Stimulated activated CD4-positive, alpha-beta T cell treated with anti-CD3 and anti-CD28 coated beads, Interleukin-2, amount 100 ng/mL, for 24 hours (primary cell): ENCODE measurements at places on chromosomes 1 and 21.

DNA sequence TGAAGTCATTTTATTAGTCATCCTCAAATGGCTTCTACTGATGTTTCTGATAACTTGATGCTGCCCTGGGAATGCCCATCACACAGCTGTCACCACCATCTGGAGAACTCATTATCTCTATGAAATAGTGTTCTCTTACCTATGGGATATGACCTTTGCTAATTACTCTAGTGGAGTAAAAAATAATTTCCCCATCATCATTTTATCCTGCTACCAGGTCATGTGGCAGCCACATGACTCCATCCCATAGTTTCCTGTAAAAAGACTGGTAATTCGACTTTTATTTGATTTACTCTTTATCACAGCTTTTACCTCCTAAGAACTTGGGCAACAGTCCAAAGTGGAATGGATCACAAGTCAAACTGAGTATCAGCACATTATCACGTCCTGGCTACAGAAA lies 76.1 kb upstream of the USP25 start:
- DNase-seq: no peak

DNA sequence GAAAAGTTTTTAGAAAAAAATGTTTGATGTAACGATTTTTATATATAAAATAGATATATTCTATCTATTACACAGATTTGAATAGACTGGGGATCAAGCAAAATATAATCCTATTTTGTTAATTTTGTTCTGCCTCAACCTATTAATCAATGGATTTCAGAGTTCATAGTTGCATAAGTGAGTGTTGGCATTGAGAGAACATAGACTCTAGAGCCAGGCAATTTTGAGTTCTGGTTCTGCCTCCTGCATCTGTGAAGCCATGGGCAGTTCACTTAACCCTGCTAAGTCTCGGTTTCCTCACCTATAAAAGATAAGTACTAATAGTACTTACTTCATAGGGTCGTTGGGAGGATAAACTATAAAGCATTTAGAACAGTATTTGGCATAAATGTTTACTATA lies 13.6 kb upstream of the PKN2 start:
- no peak for DNase-seq

GRCh38 chr21:17454315-17455027 lies 58.4 kb upstream of the CXADR start:
- peak; percentile 67 for DNase-seq

DNA sequence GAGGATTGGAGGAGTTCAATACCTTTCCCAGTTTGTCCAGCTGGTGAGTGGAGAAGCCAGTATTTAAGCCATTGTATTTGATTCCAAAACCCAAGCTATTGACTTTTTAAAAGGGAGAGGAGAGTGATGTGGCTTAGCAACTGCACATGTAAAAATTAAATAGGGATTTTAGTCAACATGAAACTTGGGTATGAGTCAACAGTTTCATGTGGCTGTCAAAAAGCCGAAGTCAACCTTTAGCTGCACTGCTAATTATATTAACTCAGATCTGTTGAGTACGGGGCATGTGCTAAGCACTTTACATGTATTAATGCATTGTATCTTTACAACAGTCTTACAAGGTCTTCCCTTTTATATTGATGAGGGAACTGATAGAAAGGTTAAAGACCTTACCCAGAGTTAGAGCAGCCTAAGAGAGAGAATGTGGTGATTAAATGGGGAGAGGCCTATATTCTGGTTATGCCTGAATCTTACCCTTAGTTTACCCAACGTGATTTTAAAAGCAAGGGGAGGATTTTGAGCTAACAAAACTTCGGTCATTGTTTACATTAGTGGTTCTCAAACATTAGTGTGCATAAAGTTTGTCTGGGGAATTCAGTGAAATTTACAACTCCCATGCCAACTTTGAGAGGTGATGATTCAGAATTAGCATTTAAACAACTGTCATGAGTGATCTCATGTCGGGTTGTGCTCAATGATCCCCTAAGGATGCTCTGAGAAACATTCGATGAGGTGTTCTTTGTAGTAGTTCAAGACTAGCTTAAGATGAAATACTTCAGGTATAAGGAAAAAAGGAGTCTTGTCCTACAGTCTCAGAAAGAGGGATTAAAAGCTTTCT lies 6.9 kb upstream of the SLC35F3 start:
- DNase-seq: no peak

DNA sequence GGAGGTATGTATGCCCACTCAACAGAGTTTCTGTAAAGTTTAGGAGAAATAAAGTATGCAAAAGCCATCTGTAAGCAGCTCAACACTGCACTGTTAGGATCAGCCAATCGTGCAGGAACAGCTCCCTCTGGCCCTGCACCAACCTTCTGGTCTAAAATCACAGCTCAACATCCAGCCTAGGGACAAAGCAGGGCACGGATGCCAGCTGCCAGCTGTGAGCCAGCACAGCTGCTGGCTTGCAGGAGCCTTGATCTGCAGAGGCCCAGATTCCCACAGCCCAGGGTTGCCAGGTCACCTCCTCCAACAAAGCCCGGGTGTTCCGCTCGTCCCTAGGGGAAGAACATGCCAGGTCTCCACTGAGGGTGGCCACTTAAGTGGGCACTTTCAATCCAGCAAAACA lies 8.6 kb downstream of the ACOT7 start:
- no peak for DNase-seq

DNA sequence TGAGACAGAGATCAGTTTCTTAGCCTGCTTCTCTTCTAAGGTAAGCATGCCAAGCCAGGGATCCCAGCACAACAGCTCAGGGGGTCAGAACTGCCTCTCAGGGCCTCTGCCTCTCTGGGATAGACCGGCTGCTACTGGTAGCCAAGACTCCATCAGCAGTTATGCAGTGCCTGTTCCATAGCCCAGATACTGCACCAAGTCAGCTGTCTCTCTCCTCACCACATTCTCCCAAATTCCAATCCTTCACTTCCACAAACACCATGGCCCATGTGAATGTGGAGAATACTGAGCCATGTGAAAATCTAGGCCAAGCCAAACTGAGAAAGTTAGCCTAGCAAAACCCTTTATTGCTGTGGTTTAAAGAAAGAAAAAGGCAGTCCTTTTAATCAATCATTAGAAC lies 37.5 kb downstream of the CDC42BPA start:
- no peak for DNase-seq

GRCh38 chr1:192903142-192903541 lies 94.3 kb downstream of the RGS2 start:
- no peak for DNase-seq

DNA sequence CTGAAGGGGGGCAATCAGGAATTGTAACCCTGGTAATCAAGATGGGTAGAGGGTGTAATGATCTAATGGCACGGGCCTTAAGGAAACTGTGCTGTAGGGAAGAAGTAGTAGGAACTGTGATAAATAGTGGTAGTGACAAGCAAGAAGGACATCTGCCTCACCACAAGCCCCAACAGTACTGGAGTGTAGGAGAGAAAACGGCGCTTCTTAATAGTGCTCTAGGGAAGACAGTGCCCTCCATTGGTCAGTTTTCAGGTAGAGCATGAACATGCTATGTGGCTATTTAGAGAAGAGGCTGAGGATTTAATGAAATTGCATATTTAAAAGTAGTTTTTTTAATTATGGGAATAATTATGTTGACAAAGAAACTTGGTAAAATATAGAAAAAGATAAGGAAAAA lies 32.2 kb downstream of the SLC30A7 start:
- no peak for DNase-seq

GRCh38 chr1:93820554-93821422 lies 58.2 kb downstream of the DNTTIP2 start:
- no peak for DNase-seq

- no peak for DNase-seq
Observed at GRCh38 chr1:152141971-152142584, 16.9 kb downstream of the RPTN start.

GRCh38 chr1:234602334-234603220 lies 7.4 kb downstream of the IRF2BP2 start:
- DNase-seq: no peak

- DNase-seq: no peak
Observed at GRCh38 chr1:23215751-23216449, 1.4 kb downstream of the HTR1D start.

DNA sequence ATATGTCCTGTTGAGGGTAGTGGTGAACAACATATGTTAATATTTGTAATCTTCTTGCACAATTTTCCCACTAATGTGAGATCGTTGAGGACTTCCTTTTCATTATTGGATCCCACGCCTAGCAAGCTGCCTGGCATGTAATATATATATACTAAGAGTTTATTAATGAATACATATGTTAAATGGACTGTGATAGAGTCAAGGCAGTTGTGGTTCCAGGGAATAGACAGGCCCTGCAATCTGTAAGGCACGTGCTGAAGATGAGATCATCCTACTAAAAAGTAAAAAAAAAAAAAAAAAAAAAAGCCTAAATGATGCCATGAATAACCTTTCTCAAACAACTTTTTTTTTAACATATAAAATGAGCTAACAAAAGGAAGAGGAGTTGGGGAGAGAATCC lies 28.9 kb downstream of the PLPPR5 start:
- no peak for DNase-seq

- no peak for DNase-seq
Observed at GRCh38 chr1:31855038-31855845, 39.4 kb upstream of the SPOCD1 start.

DNA sequence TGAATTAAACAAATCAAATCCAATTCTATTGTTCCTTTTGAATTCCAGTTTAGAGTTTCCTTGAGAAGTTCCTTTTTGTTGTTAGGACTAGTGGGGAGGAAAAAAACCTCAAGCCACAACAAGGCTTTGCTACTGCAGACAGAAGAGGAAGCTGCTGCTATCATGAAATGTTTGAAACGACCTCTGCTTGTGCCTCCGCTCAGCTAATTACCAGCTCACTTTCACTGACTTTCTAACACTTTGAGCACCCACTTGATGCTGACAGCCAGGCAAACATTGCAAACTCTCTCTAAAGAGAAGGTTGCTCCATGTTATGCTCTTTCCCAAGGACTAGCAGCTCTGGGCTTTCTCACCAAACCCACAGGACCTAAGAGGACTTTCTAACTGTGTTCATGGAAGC lies 203.9 kb upstream of the PROX1 start:
- no peak for DNase-seq

DNA sequence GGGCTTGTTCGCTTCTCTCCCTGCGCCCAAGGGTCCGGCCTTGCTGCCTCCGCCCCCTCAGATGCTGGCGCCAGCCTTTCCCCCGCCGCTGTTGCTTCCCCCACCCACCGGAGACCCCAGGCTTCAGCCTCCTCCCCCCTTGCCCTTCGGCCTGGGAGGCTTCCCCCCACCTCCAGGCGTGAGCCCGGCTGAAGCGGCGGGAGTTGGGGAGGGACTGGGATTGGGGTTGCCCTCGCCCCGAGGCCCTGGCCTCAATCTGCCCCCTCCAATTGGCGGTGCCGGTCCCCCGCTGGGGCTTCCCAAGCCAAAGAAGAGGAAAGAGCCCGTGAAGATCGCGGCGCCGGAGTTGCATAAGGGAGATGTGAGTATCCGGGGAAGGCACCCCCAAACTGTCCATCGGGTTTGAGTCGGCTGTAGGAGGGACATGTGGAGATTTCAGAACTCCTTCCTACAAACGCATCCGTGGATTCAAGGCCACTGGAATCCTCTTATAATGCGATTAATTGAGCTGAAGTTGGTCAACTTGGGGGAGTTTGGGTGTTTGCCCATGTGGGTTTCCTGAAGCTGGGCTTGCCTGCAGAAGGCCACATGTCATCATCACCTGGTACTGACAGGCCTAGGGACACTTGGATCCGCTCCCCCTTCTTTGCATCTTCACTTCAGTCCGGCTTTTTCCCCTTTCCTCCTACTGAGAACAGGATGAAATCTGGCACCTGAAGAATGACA lies 707 bp downstream of the PRCC start:
- DNase-seq: peak; percentile 43

DNA sequence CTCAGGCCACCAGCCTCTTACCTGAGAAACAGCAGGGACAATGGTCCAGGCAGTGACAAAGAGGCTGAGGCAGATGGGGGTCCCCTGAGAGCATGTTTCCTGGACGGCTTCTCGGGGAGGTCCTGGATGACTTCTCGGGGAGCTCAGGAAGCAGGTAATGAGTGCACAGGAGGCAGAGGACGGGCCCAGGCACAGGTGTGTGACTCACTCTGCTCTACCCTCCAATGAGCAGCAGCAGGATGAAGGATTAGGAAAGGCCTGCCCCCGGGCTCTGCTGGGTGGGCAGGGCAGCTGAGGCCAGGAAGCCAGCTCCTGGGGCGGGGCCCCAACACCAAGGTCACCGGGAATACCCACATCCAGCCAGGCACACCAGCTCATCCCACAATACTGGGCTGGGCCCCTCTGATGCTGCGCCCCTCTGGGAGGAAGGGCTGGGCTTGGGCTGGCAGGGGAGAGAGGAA lies 17.2 kb upstream of the PTAFR start:
- no peak for DNase-seq

GRCh38 chr1:34324879-34325440 lies 148.3 kb downstream of the C1orf94 start:
- DNase-seq: no peak

GRCh38 chr21:37072274-37072987 lies 440 bp downstream of the PIGP start:
- peak; percentile 70 for DNase-seq

DNA sequence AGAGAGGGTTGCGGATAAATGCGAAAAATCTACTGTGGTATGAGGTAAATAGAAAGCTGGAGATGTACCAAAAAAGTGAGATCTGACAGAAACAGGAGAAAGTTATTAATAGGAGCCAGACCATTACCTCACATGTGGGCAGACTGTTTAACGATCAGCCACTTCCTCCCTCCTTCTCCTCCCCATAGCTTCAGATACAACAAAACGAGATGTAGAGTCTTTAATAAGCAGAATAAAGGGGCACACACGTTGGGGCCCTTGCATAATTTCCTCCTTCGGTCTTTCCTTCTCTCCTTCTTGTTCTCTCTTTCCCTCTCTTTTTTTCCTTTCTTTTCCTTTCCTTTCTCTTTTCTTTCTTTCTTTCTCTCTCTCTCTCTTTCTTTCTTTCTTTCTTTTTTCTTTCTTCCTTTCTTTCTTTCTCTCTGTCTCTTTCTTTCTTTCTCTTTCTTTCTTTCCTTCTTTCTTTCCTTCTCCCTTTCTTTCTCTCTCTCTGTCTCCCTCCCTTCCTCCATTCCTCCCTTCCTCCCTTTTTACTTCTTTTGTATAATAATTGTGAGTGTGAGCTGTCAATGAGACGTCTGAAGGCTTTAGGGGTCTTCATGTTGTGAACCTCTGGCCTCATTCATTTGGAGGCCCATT lies 242.1 kb downstream of the GRIK1 start:
- DNase-seq: no peak

GRCh38 chr1:23108918-23109533 lies 59.6 kb downstream of the LUZP1 start:
- DNase-seq: no peak

- no peak for DNase-seq
Observed at GRCh38 chr21:46136739-46137349, 18.5 kb downstream of the FTCD start.
